ENCODE measurements at places on chromosomes 3 and 15. TPM values are rescaled to one million over a fixed set of nuclear protein-coding genes. Genes with fewer than 3 reads are reported as not detected.

PPP1R14D gene
- 0.61 TPM for polyA plus RNA-seq

GRCh38 chr3:121690777-121691405, 30.2 kb upstream of the HCLS1 start:
- no peak for DNase-seq

MYH15 gene
- 0.26 TPM for polyA plus RNA-seq

DNA sequence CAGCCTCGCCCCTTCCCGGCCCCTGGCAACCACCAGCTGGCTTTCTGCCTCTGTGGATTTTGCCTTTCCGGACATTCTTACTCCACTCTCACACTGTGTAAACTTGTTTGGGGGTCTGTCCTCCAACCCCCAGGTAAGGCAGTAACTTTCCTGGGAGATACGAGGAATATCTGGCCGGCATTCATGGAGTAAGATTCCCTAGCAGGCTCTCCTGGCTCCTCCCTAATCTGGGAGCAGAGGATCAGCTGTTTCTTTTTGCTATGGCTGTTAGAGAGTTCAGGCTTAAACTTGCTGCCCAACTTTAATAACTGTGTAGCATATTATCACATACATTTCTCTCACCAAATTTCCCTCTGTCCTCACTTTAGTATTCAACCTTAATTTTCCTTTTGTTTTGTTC, 64.3 kb downstream of the IGF2BP2 start:
- DNase-seq: no peak

IL20RB gene
- 0.30 TPM for polyA plus RNA-seq

DNA sequence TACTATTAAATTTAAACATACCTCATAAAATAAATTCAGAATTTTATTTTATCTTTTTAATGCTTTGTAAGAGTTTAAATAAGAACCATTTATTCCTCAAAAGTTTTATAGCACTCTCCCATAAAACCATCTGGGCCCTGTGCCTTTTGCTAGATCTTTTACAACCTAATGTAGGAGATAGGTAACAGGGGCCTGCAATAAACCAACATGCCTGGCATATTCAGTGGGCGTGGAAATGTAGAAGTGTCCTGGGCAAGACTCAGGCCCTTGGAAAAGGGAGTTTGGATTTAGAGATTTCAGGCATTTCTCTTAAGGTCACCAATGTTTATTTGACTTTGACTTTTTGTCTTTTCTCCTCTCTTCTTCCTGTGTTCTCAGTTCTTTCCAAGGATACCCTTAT, 46.4 kb downstream of the POMGNT2 start:
- no peak for DNase-seq

- DNase-seq: no peak
These were observed 2.8 kb downstream of the CAV3 start for GRCh38 chr3:8736436-8736835.

LRTM1 gene
- not detected for polyA plus RNA-seq

LRRC3B gene
- polyA plus RNA-seq: 1.5 TPM

DNA sequence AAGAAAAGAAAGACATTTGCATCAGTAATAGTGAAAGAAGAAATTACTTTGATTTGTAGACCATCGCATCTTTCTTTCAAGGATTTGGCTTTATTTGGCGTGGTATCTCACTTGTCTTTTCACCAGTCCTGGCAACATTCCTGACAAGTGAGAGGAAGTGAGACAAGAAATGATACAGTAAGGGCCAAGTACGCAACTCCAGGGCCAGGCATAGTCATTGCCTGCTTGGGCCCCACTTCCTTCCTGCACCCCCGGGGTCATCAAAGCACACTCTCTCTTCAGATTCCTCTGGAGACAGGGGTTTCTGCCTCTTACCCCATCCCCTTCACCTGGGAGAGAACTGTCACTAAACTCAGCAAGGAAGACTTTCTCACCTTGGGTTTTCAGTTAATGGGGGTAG, 55.1 kb downstream of the CD47 start:
- no peak for DNase-seq
